ENCODE measurements at places on chromosomes 7 and 10.

DNA sequence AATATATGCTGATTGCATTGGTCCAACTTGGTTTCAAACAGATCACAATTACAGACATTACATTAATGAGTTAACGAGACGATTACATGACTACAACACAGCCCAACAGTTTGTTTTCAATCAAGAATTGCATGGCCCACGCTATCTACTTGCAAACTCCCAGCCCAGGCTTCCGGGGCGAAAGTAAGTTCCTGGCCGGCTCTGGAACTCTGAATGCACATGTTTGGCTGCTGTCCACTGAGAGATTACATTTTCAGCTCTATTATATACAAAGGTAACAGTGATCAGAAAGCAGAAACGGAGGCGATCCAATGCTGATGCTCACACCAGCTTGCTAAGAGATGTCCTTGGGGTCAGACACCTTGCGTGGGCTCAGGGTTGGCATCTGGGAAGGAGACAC lies 206.3 kb downstream of the FANK1 start:
- DNase-seq: no peak

DNA sequence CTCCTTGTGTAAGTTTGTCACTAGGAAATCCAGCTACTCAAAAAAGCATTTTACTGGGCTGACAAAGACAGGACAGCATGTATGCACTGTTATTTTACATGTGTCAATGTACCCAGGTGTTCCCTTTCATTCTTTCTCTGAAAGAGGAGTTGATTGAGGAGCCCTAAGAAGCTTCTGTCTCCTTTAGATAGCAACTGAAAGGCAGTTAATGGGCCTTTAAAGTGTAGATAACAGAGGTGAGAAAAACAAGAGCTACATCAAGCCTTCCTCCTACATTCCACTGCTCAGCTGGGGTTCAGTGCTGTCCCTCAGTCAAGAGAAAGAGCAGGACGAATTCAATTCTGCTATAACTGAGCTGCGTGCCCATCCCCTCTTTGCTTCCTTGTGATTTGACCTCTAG lies 12.8 kb upstream of the WIPF3 start:
- no peak for DNase-seq

- no peak for DNase-seq
These were observed 32.2 kb downstream of the BAIAP2L1 start for GRCh38 chr7:98368716-98369115.

DNA sequence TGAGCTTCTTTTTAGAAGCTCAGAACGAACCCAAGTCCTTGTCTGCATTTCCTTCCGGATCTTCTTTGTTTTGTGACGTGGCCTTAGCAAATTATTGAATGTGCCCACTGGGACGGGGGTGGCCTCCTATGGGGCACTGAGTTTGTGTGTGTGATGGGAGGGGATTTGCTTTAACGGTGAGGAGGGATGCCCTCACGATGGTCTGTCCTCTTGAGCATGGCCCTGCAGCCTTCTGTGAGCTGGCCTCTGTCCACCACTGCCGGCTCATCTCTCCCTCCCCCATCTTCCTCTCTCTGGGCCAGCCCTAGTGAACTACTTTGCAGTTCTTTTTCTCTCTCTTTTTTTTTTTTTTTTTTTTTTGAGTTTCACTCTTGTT lies 62.9 kb upstream of the MKRN1 start:
- no peak for DNase-seq

- DNase-seq: peak; percentile 89
These were observed 50.1 kb downstream of the NOD1 start for GRCh38 chr7:30428246-30429155.

DNA sequence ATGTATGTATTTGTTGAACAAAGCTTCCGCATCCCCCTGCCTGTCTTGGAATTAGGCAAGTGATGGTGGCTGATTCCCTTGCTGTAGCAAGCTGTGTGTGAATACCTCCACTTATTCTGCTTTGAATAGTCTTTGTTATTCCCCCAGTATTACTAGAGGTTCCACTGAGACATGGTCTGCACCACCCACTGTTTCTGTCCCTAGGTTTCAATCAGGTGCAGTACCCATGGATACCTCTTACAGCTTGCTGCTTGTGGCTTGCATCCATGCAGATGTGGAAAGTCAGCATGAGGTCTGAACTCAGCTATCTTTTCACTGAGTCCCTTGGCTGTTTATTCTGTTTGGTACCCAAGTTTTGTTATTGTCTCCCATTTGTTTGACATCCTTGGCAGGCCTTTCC lies 447.4 kb downstream of the GRM8 start:
- DNase-seq: no peak

DNA sequence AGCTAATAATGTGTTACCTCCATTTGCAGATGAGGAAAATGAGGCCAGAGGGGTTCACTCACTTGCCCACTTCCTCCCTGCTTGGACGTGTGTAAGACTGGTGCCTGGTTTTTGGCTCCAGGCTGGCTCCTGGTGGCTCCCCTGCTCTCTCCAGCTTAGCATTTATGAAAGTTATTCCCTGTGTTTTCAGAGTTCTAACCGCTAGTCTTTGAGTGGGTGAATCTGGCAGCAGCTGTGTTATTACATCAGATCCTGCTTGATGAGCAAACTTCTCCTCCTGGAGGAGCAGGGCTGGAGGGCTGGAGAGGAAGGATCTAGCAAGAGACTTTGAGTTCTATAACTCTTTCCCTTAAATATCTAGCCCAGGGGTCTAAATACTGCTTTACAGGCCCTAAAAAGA lies 80.9 kb upstream of the AGBL3 start:
- DNase-seq: peak; percentile 76

- no peak for DNase-seq
These were observed 17.7 kb upstream of the DNMBP start for GRCh38 chr10:100027416-100027815.

- no peak for DNase-seq
These were observed 58.9 kb downstream of the MICALL2 start for GRCh38 chr7:1400371-1400770.

DNA sequence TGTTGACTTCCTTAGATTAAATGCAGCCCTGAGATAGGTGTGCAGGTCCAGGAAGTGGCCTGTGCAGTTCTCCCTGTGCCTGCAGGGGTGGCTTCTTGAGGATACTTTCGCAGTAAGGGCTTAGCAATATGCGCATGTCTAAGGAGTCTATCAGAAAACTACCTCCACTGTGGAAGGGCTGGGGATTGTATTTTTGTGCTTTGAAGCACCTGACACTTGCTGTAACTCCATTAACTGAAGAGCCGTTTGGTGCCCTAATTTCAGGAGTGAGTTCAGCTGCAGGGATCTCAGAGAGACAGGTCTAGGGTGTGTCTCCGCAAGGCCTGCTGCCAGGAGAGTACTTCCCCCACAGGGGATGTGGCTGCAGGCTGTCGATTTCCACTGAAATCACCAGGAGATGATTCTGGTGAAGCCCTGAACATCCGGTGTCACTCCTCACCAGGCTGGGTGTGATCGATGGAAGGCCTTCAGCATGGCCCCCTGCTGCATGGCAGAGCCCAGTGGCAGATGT lies 35.5 kb downstream of the IKZF1 start:
- DNase-seq: no peak

DNA sequence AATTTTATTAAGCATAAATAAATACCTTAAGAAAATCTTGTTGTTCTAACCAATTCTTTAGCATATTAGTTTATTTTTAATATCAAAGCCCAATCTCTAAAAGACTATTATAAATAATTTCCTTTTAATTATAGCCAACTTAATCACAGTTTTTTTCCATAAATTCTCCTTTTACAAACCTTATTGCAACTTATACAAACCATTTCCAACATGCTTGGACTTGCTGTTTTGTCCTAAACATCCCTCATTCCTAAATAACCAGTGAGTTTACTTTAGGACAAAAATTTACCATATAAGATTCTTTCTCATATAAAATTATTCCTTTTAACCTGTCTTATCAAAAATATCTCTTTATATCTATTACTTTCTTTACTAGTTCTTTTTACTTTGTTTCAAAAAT lies 25.2 kb upstream of the LSM8 start:
- DNase-seq: no peak

GRCh38 chr7:120233338-120233737 lies 39.6 kb upstream of the KCND2 start:
- DNase-seq: no peak

GRCh38 chr10:44015702-44016500 lies 367.2 kb upstream of the ZNF32 start:
- DNase-seq: no peak

DNA sequence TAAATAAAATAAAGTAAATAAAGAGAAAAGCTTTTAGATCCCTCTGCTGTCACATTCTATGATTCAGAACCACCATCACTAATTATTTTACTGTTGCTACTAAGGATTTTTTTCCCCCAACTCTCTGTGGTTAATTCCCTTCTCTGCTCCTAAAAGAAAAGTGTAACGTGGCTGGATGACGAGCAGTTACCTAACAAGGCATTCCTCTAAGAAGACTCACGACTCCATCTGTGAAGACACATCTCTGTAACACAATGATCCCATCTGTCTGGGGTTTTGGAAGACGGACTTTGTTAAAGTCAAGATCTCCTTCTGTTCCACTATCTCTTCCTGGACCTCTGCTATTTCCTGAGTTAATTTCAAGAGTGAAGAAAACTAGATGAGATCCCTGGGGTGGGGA lies 179.9 kb downstream of the SFMBT2 start:
- DNase-seq: no peak

DNA sequence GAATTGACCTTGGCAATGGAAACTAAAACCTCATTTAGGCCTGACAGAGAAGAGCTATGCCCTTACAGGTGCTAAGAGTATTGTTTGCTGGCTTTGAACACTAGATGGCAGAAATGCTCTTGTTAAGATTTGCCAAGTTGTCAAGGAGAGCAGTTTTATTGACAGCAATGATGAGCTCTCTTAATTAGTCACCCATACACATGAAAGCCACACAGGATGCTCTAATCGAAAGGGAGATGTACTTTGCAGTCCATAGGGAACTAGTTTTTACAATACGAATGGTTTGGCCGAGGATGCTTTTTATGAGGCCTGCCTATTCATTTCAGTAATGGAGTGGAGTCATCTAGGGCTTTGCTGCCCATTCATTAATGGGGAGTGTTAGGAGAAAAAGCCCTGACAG lies 45.4 kb upstream of the MBL2 start:
- peak; percentile 13 for DNase-seq

DNA sequence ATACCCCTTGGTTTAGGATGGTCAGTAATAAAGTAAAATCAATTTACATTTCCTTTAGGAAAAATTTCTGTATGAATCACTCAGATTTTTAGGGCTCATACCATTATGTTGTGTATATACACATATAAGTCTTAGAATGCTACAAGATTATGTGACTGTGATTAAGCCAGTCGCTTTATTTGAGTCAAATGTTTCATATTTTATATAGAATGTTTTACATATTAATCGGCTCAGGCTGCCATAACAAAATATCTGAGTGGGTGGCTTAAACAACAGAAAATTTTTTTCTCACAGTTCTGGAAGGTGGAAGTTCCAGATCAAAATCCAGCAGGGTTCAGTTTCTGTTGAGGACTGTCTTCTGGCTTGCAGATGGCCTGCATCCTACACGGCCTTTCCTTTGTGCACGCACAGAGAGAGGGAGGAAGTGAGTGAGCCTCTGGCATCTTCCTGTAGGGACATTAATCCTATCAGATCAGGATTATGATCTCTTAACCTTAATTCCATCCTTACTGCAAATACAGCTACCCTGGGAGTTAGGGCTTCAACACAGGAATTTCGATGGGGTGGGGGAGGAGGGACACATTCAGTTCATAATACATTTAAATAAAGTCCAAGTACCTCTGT lies 198.0 kb downstream of the PHF14 start:
- no peak for DNase-seq

DNA sequence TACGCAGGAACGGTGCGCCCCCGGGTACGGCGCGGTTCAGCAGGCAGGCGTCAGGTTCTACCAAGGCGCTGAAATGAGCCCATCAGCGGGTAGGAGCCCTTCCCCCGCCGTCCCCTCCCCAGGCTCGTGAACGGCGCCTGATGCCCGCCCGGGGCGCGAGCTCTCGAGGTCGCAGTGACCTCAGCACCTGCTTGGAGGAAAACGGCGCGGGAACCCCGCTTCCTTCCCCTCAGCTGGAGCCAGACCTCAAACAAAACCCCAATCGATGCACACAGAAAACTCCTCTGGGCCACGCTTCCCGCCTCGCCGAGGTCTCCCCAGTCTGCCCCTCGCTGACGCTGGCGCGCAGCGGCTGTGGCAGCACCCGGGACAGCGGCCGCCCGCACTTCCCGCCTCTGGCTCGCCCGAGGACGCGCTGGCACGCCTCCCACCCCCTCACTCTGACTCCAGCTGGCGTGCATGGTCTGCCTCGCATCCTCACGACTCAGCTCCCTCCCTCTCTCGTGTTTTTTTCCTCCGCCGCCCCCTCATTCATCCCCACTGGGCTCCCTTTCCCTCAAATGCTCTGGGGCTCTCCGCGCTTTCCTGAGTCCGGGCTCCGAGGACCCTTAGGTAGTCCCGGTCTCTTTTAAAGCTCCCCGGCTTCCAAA lies 514 bp upstream of the GAD2 start:
- DNase-seq: no peak

DNA sequence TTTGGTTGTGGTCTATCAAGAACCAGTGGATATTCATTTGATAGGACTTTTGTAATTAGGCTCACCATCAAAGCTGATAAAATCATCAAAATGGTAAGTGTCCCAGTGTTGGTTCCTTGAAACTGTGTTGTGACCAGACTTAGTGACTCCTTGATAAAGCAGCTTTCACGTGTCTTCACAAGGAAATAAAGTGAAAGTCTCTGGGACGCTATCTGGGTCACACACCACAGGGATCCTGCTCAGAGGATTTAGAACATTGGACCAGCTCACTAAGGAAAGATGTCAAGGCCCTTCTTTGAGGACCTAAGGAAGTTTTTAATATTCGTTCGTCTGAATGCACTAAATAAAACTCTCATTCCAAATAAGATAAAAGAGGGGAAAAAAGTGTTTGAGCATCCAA lies 193.1 kb downstream of the RNLS start:
- DNase-seq: no peak

DNA sequence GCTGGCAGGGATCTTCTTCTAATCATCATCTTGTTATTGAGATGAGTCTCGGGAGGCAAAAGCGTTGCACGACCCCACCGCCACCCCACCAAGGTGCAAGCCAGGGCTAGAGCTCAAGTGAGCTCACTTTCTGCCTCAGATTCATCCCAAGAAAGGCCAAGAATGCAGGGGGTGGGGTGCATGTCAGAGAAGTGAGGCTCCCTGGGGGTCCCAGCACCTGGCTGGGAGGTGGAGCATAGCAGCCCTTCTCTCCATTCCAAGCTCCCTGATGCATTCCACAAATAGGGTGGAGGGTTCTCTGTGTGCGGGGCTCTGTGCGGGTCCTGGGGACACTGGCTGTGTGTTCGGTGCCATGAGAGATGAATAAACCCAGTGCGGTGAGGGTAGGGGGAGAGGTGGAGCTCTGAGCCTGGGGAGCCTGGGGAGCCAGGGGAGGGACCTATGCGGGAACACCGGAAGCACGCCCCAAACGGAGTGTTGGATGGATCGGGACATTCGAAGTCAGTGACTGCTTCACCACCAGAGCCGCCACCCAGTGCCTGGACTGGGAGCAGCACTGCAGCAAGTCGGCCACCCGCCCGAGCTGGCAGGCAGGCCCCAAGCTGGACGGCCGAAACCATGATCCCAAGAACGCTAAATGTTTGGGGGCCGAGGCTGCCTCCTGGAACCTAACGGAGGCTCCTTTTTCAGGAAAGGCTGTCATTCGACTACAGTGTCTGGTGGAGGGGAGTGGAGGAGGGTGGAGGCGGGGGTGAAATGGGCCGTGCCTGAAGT lies 17.9 kb upstream of the HMX3 start:
- DNase-seq: no peak

Measured in inflammatory macrophage (primary cell).